ENCODE measurements at places on chromosomes 4 and X.

GRCh38 chr4:37769391-37769989 is 57.0 kb upstream of the PGM2 start:
- DNase-seq, result no peak

- no peak for DNase-seq
Measured at GRCh38 chrX:122055979-122056715, 1008.7 kb downstream of the GLUD2 start.

DNA sequence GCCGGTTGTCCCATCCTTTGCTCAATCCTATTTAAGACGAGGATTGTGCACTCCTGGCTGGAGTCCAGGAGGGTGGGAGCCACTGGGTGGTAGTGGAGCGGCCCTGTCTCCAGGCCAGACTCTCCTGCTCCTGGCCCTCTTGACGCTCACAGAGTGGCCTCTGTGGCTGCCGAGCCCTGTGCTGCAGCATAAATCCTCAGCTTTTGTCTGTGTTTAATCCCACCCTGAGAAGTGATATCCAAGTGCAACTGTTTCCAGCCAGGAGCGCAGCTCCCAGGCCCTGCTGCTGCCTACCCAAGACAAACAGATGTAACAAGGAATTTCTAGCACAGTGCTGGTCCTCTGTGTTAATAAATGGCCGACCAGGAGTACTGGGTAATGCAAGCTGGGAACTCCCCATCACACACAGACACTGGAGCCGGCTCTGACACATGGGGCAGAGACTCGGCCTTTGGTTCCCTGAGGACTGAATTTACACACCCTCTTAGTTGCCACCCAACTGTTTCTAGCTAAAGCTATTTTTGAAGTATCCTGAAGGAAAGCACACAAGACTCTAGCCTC is 85.3 kb downstream of the GATB start:
- DNase-seq, result no peak

GRCh38 chrX:10156199-10157031 is at the start of gene CLCN4:
CLCN4 (plus strand) TSS chrX:10156975; CDS start chrX:10185033, 28,058 bp downstream.
- DNase-seq, result peak; percentile 64

- DNase-seq, result peak; percentile 39
Measured at GRCh38 chr4:53543561-53543960, 47.7 kb downstream of the LNX1 start.

DNA sequence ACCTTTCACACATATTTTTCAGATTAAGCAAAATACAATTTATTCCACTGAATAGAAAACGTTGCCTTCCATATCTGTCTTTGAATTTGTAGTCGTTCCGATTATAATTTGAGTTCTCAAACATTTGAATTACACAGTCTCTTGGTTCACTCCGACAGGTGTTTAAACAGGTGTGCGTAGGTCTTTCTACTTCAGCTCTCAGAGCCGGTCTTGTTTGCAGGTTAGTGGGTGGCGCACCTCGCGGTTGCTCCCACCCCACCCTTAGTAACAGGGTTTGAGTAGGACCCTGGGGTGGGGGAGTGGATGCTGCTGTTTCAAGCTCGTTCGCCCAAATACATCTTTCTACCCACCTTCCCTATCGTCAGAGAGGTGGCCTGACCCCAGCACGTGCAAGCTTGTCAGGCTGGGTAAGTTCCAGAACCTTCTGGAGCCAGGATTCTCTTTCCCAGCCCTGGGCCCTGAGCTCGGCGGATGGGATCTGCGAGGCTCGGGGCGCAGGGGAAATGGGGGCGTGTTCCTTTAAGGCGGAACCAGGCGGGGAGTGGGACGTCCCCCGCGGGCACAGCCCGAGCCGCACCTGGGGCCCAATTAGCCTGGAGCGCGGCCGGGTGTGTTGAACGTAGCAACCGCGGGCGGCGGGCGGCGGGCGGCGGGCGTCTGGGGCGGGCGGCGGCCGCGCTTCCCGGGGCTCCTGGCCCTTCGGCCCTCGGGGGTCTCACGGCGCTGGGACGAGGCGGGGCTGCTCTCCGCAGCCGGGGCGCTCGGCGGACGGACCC is at the start of gene FAM149A:
TSS of gene FAM149A (plus strand) at position 591 of the 776 bp plus-strand sequence.
- no peak for DNase-seq

- no peak for DNase-seq
Measured at GRCh38 chrX:64188901-64189300, 16.6 kb downstream of the AMER1 start.

DNA sequence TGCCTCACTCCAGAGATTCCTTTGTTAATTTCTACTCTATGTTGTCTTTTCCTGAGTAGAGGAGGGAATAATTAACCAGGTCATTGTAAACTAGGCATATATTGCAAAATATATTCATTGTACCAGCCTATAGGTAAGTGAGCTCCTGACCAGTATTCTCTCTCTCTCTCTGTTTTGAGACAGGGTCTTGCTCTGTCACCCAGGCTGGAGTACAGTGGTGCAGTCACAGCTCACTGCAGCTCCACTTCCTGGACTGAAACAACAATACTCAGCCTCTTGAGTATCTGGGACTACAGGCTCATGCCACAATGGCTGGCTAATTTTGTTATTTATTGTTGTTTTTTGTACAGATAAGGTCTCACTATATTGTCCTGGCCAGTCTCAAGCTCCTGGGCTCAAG is 198.3 kb downstream of the ARAP2 start:
- no peak for DNase-seq

DNA sequence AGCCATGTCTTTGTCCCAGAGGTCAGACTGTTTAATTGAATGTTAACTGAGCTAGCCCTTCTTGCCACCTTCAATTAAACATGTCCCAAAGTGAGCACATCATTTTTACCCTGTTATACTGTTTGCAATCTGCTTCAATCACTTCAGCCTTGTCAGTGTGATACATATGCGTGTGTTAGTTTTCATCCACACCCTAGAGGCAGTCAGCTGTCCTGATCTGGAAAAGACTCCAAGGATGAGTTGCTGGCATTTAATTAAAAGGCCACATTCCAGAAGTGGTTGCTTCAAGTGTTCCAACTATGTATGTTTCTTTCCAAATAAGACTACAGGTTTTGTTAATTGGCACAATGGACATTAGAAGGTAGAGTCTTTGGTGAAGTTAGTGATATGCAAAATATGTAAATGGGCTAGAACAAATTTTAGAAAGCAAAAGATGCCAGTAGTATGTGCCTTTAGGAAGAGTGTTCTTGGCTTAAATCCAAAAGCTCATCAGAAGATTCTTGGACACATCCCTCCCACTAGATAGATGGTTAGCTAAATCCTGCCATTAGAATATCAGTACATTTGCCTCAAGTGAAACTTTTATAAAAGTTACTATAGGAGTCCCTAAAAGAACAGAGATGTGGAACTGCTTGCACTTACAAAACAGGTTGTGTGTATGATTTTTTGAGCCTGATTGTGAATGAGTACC is 79.5 kb upstream of the SLIT2 start:
- peak; percentile 68 for DNase-seq

- no peak for DNase-seq
Measured at GRCh38 chr4:126853715-126854114, 779.0 kb upstream of the INTU start.

- DNase-seq, result no peak
Measured at GRCh38 chr4:182465979-182466378, 222.8 kb downstream of the TENM3 start.

GRCh38 chr4:105061136-105061696 is 85.5 kb upstream of the TET2 start:
- no peak for DNase-seq

DNA sequence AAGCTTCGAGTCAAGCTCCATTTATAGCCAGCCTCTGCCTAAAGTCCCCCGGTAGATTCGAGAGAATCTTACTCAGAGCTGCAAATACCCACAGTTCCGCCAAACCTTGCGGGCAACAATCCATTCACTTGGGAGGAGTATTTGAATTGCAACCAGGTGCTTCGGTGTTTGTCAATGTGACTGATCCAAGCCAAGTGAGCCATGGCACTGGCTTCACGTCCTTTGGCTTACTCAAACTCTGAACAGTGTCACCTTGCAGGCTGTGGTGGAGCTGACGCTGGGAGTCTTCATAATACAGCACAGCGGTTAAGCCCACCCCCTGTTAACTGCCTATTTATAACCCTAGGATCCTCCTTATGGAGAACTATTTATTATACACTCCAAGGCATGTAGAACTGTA is 11.2 kb downstream of the CD40LG start:
- no peak for DNase-seq
